Cardiac atrium fibroblast (primary cell): ENCODE measurements at places on chromosomes 4 and X. TPM values are rescaled to one million over a fixed set of nuclear protein-coding genes. Genes with fewer than 3 reads are reported as not detected.

Gene TRIM61
- total RNA-seq: 2.6 and 2.7 TPM in 2 replicates

Gene SASH3
- not detected in 2 replicates for total RNA-seq

Gene HPSE
- 13.1 and 15.2 TPM in 2 replicates for total RNA-seq

Gene F11
- total RNA-seq: not detected in 2 replicates

Gene SORCS2
- 0.16 and 0.18 TPM in 2 replicates for total RNA-seq

Gene GRIA3
- 0.18 TPM in 1 of 2 replicates, not detected in the other for total RNA-seq

Gene SMIM20
- total RNA-seq: 30.7 and 31.6 TPM in 2 replicates

Gene SATL1
- total RNA-seq: not detected in 2 replicates

Gene NKX3-2
- total RNA-seq: not detected in 2 replicates

Gene MAPK10
- total RNA-seq: 3.9 and 7.0 TPM in 2 replicates

Gene STATH
- total RNA-seq: not detected in 2 replicates

Gene IGSF1
- not detected in 2 replicates for total RNA-seq

Gene GUCY1A1
- total RNA-seq: 0.36 and 1.1 TPM in 2 replicates
